ENCODE measurements at places on chromosomes 7 and 10.

GRCh38 chr10:100653957-100654781 lies 91.2 kb upstream of the PAX2 start:
- DNase-seq, result no peak

DNA sequence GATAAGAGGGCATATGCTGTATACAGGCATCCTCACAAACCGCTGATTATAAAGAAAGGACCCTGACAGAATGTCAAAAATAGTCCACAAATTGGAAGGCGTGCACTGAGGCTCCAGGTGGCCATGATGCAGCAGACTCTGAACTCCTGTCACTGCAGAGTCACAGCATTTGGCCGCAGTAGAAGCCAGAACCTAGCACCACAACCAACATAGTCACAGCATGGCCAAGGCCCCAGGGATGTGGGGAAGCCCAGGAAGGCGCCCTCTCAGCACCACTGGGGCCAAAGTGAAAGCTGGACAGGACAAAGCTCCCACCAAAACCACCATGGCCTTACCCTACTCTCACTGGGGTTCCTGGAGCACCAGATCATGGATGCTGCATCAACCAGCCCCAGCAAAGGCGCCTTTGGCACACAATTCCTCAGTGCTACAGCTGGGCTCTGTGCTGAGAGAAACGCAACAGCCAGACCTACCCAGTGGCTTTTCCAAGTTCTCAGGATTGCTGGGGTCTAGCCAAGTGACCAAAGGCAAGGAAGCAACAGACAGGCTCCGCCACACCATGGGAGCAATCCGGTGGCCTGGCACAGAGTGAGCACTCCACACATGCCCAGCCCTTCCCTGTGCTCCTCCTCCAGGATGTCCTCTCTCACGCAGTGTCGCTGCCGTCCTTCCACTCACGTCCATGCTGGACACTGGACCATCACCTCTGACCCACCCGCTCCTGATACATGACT lies 60.2 kb downstream of the STK17A start:
- no peak for DNase-seq

DNA sequence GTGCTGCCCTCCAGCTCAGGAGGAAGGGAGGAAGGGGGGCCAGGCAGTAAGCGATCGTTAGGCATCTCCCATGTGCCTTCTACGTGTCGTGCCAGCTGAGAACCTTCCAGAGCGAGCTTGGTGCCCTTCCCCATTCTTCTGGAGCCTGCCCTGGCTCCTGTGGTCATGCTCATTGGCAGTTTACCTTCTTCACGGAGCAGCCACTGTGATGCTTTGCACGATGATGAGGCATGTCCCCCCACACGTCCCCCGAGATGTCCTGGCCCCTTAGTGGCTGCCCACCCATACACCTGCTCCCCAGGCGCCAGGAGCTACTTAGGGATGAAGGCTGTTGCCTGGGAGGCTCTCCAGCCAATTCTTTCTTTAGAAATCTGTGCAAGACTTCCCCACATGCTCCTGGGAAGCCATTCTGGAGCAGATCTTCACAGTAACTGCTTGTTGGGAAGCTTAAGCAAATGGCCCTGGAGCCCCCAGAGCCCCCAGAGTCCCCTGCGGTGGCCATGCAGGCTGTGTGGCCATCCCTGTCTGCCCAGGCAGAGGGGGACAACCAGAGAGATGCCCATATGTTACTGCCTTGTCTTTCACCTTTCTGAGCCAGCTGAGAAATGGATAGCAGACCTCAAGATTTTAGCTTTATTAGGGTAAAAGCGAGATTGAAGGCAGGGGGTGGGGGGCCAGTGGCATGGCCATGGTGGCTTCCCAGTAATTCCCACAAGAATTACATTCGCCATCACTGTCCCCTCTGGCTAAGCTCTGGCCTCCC lies 199.0 kb downstream of the EBF3 start:
- DNase-seq, result no peak

GRCh38 chr7:22329816-22330524 lies 27.0 kb downstream of the RAPGEF5 start:
- no peak for DNase-seq

DNA sequence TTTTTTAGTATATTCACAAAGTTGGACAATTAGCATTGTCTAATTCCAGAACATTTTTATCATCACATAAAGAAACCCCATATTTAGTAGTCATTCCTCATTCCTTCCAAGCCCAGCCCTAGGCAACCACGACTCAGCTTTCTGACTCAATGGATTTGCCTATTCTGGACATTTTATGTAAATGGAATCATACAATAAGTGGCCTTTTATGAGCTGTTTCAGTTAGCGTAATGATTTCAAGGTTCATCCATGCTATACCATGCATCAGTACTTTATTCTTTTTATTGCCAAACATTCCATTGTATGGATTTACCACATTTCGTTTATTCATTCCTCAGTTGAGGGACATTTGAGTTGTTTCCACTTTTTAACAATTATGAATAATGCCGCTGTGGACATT lies 249.2 kb downstream of the DYNC1I1 start:
- DNase-seq, result no peak

GRCh38 chr10:3149918-3150317 lies 22.7 kb downstream of the PITRM1 start:
- DNase-seq, result no peak

GRCh38 chr10:102024799-102025198 lies 31.2 kb downstream of the ARMH3 start:
- no peak for DNase-seq

- DNase-seq, result no peak
Measured at GRCh38 chr10:95508730-95509129, 52.4 kb downstream of the SORBS1 start.

GRCh38 chr7:104921596-104921995 lies 92.4 kb upstream of the KMT2E start:
- DNase-seq, result no peak

Measured in glomerular endothelial cell (primary cell).